ENCODE measurements at places on chromosomes 7 and 10.

GRCh38 chr10:17768957-17769356 lies 17.0 kb downstream of the TMEM236 start:
- peak; percentile 41 for DNase-seq

- DNase-seq, result no peak
These were observed 53.9 kb upstream of the EFCAB10 start for GRCh38 chr7:105635197-105635596.

- DNase-seq, result no peak
These were observed 105.3 kb downstream of the LRRC18 start for GRCh38 chr10:48834189-48834965.

- no peak for DNase-seq
These were observed 529.8 kb upstream of the C7orf33 start for GRCh38 chr7:148060724-148061123.

DNA sequence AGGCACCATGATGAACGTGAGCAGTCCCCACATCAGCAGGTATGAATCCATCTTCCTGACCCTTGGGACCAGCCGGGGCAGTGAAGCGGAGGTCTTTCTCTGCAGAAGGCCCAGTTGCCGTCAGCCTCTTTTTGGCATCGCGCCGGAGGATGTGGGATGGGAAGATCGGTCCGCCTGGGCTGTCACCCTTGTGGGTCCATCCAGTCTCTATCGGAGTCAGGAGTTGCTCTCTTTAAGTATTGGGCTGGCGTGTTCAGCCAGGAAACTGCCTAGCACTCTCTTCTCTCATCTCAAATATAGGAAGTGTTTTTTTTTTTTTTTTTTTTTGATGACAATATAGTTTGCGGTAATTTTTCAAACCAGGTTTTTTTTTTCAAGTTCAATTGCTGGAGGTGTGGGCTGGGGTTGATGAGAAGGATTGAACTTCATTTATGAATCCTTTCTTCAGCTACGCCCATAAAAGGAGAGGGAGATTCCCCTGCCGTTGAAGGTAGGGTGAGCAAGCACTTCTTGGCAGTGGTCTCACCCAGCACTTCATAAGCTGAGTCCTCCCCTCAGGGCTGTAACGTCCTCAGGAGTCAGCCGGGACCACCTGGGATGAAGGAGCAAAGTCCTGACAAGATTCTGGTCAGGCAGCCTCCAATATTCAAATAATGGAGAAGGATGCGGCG lies at the start of gene IL2RA:
Gene IL2RA (minus strand): TSS at position 267 of the 671 bp plus-strand sequence. CDS start 216 bp downstream, at position 51.
- DNase-seq, result no peak

DNA sequence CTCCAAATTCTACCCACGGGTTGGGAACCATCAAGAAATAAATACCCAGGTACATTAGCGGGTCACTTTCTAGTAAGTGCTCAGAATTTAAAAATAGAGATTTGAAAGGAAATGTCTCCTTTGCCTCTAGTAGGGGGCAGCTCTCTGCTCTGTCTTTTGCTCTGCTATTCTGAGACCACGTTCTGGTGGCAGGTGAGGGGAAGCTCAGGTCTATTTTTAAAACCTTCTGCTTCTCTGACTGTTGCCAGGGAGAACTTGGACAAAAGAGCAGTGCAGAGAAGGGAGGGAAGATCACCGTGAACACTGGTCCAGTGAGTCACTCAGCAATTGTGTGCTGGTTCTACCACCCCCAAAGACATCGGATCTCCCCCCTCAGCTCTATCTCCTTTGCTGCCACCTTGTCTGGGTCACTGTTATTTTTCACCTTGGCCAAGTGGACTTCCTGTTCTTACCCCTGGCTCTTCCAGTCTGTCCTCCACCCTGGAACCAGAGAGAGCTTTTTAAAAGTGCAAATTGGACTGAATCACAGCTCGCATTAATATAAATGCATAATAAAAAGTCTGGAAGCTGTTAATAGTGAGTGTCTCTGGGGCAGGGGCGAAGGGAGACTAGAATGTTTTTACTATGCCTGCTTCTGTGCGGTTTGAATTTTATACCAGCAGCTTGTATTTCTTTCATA lies 72.4 kb upstream of the LOXL4 start:
- peak; percentile 40 for DNase-seq

- no peak for DNase-seq
These were observed 128.9 kb downstream of the PLXDC2 start for GRCh38 chr10:19944911-19945663.
